ENCODE measurements at places on chromosomes 16 and 17. TPM values are rescaled to one million over a fixed set of nuclear protein-coding genes. Genes with fewer than 3 reads are reported as not detected.

The TOP2A gene
- polyA plus RNA-seq = 20.6 TPM

The CD300E gene
- polyA plus RNA-seq = not detected

The KLHL11 gene
- 3.0 TPM for polyA plus RNA-seq

The KRTAP16-1 gene
- not detected for polyA plus RNA-seq

The SPIRE2 gene
- 15.3 TPM for polyA plus RNA-seq

The LLGL2 gene
- polyA plus RNA-seq = 6.7 TPM

The PRR35 gene
- polyA plus RNA-seq = not detected

The TPSD1 gene
- polyA plus RNA-seq = not detected

The SLC47A1 gene
- polyA plus RNA-seq = 3.5 TPM

The RNF227 gene
- polyA plus RNA-seq = 7.4 TPM

The CANT1 gene
- polyA plus RNA-seq = 87.4 TPM

The CRLF3 gene
- 10.9 TPM for polyA plus RNA-seq

DNA sequence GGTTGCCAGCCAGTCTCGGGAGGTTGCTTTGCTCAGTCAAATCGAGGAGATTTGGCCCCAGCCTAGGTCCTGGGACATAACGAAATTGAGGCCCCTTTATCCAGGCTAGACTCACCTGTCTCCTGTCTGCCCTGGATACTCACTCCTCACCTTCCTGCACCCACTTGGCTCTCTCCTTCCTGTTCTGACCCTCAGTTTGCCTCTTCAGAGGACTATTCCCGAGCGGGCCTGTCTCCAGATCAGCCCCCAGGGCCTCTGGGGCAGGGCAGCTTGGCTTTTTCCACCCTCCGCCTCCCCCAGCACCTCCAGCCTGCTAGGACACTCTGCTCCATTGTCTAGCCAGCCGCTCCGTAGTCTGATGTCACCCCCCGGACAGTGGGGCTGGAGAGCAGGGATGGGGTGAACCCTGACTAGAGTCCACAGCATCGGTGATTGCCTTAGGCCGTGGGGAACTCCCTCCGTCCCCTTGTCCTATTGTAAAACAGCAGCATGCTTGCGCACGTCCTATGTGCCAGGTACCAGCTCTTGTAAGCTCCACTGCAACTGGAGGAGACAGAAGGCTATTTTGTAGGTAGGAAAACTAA is 8.8 kb downstream of the WFIKKN2 start:
- DNase-seq = peak; percentile 33

DNA sequence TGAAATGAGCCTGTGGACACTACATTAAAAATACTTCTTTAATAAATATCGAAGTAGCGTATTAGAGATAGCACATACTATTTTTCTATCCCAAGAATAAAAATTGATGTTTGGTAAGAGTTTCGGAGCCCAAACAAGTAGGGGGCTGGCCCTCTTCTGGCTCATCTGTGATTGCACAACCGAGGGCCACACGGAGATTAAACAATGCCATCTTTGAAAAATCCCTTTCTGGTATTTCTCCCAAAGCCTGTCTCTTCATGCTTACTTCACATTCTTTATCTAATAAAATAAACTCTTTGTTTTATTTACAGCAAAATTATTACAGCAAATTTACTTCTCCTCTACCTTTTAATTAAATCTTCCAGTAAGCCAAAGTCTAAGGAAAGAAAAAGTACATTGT is 9.6 kb upstream of the MYH11 start:
- DNase-seq = no peak

GRCh38 chr16:14018851-14019250 is 52.3 kb upstream of the MRTFB start:
- no peak for DNase-seq

DNA sequence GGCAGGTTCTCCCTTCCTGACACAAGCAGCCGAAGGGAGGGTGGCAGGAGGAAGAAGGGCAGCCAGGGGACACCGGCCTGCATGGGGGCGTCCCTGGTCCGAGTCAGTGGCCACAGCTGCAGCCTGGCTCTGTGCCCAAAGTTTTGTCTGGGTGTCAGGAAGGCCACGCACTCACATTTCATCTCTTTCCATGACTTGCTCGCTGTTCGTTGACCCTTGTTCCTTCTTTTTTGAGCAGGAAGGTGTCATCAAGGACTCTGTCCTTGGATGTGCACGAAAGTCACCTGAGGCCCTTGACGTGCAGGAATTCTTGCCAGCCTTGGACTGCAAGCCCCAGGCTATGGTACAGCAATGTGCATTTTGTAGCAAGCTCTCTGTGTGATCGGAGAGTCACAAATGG is 93.3 kb downstream of the TNFRSF13B start:
- no peak for DNase-seq

- no peak for DNase-seq
These were observed 84.8 kb downstream of the MRM1 start for GRCh38 chr17:36686123-36686669.

- DNase-seq = no peak
These were observed 2.3 kb upstream of the HERPUD1 start for GRCh38 chr16:56929639-56930038.

GRCh38 chr16:57479205-57479975 is 6.9 kb downstream of the DOK4 start:
- DNase-seq = peak; percentile 85

GRCh38 chr17:55154101-55154500 is 110.7 kb upstream of the HLF start:
- no peak for DNase-seq

DNA sequence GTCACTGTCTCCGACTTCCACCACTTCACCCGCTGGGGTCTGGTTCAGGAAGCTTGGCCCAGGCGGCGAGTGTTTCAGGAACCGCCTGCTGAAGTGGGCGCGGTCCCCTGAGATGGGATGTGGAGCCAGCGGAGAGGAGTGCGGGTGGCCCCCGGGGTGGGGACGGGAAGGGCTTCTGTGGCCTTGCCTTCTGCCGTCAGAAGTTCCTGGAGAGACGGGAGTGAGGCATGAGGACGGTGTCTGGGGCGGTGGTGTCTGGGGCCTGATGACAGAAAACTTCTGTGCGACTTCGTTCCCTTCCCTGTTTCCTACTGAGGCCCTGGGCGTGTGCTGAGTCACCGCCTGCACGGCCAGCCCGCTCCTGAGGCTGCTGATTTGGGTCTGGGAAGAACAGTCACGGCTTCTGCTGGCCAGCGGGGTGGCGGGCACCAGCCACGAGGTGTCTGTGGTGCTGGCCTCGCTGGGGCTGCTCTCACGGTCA is 12.3 kb upstream of the NLRC3 start:
- no peak for DNase-seq

GRCh38 chr17:1890758-1891450 is 61.1 kb downstream of the RPA1 start:
- DNase-seq = no peak

GRCh38 chr17:66777689-66778225 is 57.2 kb upstream of the CACNG5 start:
- no peak for DNase-seq

- no peak for DNase-seq
These were observed 5.3 kb downstream of the CMTM4 start for GRCh38 chr16:66691234-66691633.

DNA sequence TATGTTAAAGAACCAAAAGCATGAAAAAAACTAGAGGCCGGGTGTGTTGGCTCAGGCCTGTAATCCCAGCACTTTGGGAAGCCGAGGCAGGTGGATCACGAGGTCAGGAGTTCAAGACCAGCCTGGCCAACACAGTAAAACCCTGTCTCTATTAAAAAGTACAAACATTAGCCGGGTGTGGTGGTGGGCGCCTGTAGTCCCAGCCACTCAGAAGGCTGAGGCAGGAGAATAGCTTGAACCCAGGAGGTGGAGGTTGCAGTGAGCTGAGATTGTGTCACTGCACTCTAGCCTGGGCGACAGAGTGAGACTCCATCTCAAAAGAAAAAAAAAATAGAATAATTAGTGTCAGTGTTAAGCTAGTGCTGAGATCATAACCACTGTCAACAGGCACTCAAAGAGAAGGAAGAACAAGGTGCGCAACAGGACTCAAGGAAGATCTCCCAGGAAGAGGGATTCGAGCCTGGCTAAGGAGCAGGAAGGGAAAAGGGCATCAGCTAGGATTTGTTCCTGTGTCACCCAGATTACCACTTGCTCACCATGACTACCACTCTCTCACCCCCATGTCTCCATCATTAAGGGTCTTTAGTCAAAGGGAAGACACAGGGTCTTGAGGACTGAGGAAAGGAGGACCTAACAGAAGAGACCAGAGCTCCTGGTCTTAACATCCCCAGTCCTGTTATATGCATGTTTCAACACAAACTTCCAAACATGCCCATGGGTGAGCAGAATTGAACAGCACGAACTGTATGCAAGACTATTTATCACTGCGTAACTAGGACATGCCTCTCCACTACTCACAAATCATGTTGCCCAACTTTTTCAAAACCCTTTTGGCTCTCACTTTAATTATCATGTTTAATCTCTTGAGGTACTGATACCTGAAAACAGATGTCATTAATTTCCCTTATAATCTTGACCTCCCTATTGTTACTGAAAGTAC is 88.3 kb upstream of the PLEKHM1 start:
- DNase-seq = no peak

DNA sequence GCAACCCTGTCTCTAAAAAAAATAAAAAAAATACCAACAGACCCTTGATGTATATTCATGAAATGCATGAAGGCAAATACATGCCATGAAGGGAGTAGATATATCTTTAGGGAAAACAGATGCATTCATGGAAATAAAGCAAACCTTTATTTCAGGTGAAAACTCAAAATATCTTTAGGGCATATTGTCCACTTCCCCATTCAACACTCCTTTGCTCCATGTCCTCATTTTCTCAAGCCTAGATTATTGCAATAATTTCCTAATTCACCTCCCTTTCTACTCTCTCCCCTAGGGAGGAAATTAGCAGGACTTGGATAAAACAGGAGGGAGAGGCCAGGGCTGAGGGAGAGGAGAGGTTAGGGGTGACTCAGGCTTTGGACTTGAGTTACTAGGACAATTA is 5.7 kb upstream of the VPS25 start:
- no peak for DNase-seq

GRCh38 chr17:79220201-79220712 is 145.6 kb downstream of the ENGASE start:
- peak; percentile 44 for DNase-seq

GRCh38 chr16:77277571-77277970 is 78.4 kb downstream of the SYCE1L start:
- DNase-seq = no peak

Data from SK-N-SH (cell line).